RKO (cell line): ENCODE measurements at places on chromosomes 7 and 10.

- DNase-seq: no peak
Measured at GRCh38 chr7:158955146-158955870, 99.0 kb downstream of the DYNC2I1 start.

- DNase-seq: no peak
Measured at GRCh38 chr7:18770154-18770811, 274.7 kb downstream of the HDAC9 start.

DNA sequence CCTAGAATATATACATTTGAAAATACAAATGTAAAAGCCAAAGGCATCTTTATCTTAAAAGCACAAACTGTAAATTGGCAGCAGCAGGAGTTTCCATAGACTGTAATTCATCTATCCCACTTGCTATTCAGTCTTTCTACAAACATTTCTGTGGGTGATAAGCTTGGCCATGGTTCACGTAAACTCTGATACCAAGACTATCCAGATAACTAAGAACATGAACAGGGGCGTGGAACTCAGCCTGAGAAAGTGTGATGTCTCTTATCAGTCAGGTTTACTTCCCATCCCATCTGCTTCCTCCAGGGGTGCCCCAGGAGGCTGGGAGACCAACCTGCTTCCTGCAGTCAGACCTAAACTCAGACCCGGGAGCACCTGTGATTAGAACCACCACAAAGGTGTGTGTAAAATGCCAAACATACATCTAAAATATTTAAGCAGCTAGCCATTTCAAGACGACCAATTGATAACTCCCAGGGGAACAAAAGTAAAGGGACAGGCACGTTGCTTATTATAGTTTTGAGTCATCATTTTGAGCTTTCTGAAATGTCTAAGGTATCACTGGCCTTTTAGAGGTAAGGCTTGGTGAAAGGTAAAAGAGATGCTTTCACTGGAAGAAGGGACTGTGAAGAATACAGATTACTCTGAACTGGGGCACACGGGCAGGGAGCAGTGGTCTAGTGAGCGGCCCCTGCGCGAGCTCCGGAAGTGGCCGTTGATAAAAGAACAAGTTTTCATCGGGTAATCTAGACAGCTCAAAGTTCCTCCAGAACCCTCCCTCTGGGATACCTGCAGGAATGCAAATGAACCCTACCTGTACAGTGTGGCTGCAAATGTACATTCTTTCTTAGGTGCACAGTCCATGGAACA, 51.5 kb downstream of the RSU1 start:
- no peak for DNase-seq

GRCh38 chr7:20238754-20239324, 21.7 kb upstream of the MACC1 start:
- DNase-seq: no peak

- no peak for DNase-seq
Measured at GRCh38 chr7:82410461-82410860, 33.1 kb downstream of the CACNA2D1 start.

DNA sequence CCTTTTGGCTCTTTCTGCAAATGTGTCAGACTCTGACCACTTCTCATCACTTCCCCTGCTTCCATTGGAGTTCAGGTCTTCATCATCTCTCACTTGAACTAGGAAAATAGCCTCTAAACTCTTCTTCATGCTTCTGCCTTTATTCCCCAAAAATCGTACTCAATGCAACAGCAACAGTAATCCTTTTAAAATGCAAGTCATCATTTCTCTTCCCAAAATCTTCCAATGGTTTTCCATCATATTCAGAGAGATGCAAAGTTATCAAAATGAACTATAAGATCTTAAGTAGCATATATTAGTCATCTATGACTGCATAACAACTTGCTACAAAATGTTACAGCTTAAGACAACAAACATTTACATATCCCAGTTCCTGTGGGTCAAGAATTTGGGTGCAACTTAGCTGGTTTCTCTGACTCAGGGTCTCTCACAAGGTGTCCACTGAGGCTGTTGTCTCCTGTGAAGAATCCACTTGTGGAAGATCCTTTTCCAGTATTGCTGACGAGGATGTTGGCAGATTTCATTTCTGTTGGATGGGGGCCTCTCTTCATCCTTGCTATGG, 31.0 kb upstream of the ETV1 start:
- DNase-seq: no peak

DNA sequence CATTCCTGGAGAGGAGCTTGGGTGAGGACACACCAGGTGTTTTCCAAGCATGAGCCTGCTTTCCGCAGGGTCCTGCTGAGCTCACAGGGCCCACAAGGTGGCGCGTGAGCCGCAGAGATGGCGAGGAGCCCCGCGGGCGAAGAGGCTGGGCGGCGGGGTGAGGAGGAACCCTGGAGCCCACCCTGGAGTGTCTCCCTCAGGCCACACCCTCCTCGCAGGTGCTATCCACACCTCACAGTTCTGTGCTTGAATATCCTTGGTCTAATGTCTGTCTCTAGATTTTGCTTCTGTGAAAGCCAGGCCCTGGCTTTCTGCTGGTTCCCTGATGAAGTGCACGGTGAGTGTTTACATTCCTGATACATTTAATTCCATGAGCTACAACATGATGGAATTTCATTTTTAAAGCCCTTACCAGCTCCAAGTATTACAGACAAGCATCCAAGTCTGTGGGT, 433.6 kb downstream of the ACTR3B start:
- peak; percentile 37 for DNase-seq

GRCh38 chr7:51126813-51127617, 189.6 kb downstream of the COBL start:
- no peak for DNase-seq

- DNase-seq: no peak
Measured at GRCh38 chr7:97004247-97005182, 838 bp upstream of the DLX6 start.

- DNase-seq: no peak
Measured at GRCh38 chr10:9898633-9899395, 1118.9 kb upstream of the CELF2 start.

- DNase-seq: no peak
Measured at GRCh38 chr10:116056445-116057293, 216.3 kb downstream of the GFRA1 start.

GRCh38 chr7:157700231-157701005, 363.6 kb downstream of the DNAJB6 start:
- DNase-seq: no peak

- DNase-seq: no peak
Measured at GRCh38 chr10:127182161-127182560, 14.2 kb downstream of the INSYN2A start.

- peak; percentile 61 for DNase-seq
Measured at GRCh38 chr7:150379441-150380379, 580 bp downstream of the ZNF775 start.

DNA sequence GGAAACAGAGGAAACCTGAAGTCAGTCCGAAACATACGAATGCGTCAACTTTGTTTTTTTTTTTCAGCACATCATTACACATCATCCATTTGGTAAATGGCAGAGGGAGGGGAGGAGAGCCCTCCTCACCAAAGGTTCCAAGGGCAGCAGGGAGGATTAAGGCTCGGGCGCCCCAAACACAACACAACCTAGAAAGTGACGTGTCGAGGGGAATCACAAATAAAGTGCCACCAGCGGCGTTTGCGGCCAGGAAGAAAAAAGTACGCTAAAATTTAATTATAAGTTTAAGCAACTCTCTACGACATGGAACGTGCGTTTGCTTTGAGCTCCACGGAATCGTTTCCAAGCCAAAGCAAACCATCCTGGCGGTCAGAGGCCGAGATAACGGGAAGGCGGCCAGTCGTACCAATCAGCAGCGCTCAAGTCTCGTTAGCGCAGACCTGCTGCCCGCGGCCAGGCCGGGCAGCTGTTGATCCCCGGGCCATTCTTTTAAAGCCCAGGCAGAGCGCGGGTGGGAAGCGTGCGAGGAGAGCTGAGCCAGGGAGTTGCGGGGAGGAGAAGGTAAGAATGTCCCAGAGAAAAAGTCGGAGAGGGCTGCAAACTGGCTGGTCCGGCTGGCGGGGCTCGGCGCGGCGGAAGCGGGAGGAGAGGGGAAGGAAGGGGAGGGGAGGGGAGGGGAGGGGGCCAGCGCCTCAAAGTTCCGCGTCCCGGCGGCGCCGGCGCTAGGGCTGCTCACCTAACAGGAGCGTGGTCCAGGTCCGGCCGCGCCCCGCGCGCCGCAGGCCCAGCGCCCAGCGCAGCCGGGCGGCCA, 719 bp downstream of the DPY19L1 start:
- peak; percentile 63 for DNase-seq

DNA sequence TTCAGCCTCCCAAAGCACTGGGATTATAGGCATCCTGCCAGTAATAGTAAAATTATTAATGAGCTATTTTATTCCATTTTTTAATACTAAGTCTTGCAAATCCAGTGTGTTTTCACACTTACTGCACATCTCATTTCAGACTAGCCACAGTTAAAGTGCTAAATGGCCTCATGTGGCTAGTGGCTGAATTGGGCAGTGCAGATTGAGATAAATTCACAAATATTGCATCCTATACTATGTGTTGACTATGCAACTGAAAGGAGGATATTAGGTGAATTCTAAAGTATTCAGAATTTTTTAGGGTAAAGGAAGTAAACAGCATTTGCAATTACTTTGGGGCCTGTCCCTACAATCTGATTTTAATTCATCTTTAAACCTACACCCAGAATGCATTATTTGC, 10.2 kb downstream of the APBB1IP start:
- DNase-seq: no peak

DNA sequence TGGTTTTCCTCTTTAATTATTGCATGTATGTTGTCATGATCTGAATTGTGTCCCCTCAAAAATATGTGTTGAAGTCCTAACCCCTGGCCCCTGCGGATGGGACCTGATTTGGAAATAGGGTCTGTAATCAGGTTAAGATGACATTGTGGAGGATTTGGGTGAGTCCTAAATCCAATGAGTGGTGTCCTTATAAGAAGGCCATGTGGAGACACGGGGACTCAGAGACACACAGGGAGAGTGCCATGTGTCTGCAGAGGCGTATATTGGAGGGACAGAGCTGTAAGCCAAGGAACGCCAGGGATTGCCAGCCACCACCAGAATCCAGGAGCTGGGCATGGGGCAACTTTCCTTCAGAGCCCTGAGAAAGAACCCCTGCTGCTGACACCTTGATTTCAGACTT, 171.9 kb downstream of the CREB5 start:
- DNase-seq: no peak

- no peak for DNase-seq
Measured at GRCh38 chr7:37145682-37146081, 303.0 kb downstream of the ELMO1 start.

DNA sequence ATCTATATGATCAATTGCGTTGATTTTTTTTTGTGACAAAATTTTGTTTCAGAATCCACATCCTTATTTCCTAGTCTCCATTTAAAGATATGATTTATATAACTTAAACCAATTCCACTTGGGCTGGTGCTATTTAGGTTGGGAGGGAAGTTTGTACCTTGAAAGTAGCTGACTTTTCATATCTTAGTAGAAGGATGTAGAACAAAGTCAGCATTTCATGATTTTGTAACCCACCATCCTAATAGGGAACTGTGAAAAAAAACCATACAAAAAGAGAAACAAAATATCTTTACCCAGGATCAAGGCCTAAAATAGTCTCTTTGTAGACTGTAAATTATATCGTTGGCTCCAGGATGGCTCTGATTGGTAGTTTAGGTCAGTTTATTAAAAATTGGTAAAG, 8.3 kb downstream of the HECTD2 start:
- DNase-seq: no peak

DNA sequence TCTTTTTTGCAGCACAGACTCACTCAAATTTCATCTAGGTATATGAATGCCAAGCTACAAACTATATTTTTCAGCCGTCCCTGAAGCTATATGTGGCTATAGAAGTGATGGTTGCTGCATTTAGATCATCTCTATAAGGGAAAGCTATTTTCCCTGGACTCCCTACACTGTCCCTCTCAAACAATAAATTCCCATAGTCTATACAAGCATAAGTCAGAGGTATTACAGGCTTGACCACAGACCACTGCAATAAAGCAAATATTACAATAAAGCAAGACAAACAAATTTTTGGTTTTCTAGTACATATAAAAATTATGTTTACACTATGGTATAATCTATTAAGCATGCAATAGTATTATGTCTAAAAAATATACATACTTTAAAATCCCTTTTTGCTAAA, 1015.5 kb upstream of the LRRN3 start:
- no peak for DNase-seq

- DNase-seq: no peak
Measured at GRCh38 chr7:78222001-78222751, 423.6 kb downstream of the PHTF2 start.

- peak; percentile 10 for DNase-seq
Measured at GRCh38 chr10:88411772-88412349, 171.3 kb downstream of the RNLS start.

- DNase-seq: no peak
Measured at GRCh38 chr10:30199376-30200016, 140.1 kb upstream of the JCAD start.

GRCh38 chr10:74557098-74557497, 269.3 kb upstream of the KAT6B start:
- DNase-seq: no peak

DNA sequence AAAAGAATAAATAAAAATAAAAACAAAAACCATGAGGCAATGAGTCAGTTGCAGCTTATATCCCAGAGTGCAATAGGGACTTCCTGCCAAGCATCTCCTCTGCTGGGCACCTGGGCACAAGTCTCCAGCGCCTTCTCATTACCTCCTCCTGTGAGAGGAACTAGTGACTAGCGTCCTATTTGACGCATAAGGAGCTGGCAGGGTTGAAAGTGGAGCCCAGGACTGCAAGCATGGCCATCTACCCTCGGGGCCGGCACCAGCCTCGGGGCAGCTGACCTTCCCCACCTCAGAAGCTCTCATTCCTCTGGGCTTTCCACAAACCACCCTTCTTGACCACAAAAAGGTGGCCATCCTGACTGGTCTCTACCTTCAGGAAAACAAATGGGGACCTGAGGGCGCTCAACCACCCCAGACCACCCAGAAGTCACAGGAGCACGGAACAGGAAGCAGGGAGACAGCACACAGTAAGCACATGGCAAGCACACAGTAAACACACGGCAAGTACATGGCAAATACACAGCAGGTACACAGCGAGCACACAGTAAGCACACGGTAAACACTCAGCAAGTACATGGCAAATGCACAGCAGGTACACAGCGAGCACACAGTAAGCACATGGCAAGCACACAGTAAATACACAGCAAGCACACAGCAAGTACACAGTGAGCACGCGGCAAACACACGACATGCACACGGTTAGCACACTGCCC, 19.1 kb downstream of the CTBP2 start:
- no peak for DNase-seq

- peak; percentile 91 for DNase-seq
Measured at GRCh38 chr7:116633131-116633988, 38.6 kb upstream of the MET start.

DNA sequence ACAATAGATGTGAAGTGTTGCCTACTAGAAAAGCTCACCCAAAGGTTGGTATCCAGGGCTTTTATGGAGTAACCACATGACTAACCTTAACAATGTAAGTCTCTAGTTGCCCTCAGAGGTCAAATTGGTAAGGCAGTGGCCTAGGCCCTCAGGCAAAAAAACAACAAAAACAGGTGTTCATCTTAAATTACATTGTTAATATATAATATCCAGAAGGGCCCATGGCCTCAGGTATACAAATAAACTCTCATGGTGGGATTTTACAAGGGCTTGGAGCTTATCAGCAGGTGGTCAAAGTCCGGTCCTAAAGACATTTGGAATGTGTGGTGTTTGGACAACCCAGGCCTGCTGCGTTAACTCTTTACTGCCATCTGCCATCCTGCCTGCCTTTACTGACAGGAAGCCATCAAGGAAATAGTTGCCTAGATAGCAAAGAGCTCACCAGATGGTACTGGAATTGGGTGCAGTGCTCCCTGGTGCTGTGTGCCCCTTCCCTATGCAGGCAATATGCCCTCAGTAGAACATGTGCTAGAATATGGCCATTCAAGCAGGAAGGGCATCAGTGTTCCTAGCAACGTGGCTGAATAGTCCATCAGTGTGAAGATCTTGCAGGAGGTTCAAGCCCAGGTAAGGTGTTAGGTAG, 36.2 kb downstream of the TOMM7 start:
- DNase-seq: no peak
